ENCODE measurements at places on chromosomes 4 and X.

DNA sequence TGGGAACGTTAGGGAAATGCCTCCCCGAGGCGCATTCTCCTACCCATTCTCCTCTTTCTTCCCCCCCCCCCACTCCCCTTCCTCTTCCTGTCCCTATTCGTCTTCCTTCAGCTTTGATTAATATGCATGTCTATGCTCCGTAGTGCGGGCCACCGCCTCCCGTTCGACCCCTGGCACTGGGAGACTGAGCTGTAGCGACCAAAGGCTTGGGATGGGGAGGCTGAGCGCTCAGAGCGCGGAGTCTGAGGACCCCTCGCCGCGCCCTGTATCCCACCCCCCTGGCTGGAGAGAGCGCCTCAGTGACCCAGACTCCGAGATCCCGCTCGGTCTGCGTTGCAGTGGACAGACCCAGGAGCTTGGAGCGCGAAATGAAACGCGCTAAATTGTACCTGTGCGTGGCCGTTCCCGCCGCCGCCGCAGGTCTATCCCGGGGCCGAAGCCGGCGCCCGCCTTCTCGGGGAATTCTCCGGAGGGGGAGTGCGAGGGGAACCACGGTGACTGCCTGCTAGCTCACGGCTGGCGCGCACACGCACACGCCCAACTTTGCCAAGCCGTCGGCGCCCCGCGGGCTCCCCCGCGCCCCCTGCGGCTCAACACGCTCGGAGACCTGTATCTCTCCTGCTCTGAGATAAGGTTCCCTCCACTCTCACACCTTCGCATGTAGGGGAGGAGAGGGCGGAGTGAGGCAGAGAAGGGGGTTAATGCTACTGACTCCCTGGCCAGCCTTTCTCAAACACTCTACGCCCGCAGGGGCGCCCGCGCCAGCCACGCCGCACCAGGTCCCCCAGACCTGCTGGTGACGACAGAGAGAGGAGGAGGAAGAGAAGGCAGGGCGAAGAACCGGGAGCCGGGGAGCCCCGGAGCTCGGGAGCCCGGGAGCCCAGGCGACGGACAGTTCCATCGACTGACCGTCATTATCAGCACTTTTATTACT lies 1.5 kb upstream of the PTCHD1 start:
- no peak for DNase-seq

DNA sequence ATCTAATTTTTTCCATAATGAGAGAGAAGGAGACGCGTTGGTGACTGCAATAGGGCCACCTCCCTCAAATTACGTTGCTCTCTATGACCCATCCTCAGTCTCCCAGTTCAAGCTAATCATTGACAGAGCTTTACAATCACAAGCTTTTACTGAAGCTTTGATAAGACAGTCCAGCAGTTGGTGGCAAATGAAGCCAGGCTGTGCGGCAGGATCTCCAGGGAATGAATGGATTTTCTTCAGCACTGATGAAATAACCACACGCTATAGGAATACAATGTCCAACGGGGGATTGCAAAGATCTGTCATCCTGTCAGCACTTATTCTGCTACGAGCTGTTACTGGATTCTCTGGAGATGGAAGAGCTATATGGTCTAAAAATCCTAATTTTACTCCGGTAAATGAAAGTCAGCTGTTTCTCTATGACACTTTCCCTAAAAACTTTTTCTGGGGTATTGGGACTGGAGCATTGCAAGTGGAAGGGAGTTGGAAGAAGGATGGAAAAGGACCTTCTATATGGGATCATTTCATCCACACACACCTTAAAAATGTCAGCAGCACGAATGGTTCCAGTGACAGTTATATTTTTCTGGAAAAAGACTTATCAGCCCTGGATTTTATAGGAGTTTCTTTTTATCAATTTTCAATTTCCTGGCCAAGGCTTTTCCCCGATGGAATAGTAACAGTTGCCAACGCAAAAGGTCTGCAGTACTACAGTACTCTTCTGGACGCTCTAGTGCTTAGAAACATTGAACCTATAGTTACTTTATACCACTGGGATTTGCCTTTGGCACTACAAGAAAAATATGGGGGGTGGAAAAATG lies at the start of gene KLB:
TSS of gene KLB (plus strand) at position 168 of the 821 bp plus-strand sequence. CDS start at position 188, 20 bp downstream.
- no peak for DNase-seq

GRCh38 chr4:117326091-117326490 lies 240.7 kb upstream of the TRAM1L1 start:
- no peak for DNase-seq

DNA sequence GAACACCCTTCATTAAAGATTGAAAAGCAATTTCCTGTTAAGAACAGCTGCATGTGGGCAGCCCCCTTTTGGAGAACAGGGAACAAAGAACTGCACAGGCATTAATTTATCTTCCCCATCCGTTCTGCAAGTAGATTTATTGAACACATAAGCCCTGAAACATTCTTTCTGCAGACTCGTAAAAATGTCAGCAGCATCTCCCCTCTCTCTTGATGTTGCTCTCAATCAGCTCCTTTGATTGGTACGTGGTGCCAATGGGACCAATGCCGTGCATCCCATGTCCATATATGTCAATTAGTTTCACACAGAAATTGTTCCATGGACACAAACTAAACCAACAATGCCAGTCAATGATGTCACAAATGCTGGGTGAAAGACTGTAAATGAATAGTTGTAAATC lies 228.5 kb upstream of the RASGEF1B start:
- DNase-seq, result no peak

DNA sequence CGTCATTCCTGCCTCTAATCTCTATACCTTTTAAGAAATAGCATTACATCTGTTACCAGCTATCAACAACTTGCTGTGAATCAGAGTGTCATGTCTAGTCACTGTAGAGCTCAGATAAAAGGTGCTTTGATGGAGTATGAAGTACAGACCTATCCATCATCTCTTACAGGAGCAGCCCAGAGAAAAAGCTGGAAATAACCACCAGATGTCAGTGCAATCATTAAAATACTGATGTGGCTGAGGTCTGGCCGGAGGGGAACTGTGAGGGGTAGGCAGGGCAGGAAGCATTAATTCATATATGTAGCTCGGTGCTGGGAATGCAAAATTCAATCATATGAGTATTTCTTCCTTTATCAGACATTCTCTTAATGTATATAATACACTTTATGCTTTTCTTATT lies 100.6 kb downstream of the AKAP4 start:
- no peak for DNase-seq
